ENCODE measurements at places on chromosomes 4 and X.

DNA sequence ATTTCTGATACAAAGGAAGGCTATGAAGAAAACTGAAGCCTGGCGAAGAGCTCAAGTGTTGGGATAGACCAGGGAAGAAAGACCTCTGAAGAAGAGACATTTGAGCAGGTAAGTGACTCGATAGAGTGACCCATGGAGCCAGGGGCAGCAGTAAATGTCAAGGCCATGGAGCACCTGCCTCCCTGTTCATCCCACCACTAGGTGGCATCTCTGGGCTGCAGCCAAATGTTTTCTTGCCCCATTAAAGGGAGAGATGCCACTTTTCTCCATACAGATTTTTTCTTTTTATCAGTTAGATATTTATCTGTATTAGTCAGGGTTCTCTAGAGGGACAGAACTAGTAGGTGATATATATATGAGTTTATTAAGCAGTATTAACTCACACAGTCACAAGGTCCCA lies 4.9 kb upstream of the ZNF81 start:
- peak; percentile 6 for DNase-seq

- DNase-seq = no peak
Observed at GRCh38 chr4:168854350-168854921, 155.6 kb downstream of the CBR4 start.

DNA sequence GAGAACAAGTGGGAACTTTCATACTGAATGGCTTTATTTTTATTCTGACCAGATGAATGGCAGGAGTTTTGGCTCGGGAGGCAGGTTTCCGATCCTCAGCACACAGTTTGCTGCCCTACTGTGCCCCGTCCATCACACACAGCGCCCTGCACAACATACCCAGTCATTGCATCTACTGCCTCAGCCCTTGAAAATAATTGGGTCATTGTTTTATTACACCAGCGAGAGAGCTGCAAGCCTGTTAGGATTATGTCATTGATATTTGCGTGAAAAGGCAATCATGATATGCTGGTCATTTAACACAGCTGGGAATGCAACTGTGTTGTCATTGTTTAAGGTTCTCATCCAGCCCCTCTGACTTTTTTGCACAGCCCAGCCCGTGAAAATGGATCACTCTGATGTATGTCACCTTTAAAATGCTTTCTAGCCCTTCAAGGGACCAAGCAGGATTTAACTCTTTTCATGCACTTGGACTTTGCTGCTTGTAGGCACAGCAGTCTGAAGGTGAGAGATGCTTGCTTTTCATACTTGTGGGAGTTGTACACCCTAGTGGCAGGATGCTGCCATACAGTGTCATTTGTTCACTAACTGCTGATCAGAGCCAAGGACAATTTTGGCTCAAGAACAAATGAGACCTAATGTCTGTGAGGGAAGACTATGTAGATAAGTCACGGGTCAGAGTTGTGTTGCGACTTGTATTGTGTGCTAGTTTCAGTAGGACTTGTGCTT lies 62.3 kb downstream of the RTL9 start:
- no peak for DNase-seq

DNA sequence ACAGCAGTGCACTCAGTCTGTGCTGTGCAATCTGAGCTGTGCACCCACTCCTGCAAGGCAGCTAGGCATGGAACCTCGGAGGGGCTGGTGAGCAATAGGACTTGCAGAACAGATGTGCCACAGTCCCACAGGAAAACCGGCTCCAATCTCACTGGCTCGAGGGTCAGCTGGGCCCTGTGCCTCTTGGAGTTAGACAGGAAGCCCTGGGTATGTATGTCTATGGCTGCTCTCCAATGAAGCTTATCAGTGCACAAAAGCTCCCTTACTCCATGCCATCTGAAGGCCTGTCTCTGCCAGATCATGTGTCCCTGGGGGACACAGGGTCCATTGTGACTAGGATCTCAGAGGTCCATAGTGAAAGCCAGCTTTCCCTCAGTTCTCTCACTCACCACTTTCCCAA lies 335.8 kb downstream of the SH3BGRL start:
- DNase-seq = no peak

DNA sequence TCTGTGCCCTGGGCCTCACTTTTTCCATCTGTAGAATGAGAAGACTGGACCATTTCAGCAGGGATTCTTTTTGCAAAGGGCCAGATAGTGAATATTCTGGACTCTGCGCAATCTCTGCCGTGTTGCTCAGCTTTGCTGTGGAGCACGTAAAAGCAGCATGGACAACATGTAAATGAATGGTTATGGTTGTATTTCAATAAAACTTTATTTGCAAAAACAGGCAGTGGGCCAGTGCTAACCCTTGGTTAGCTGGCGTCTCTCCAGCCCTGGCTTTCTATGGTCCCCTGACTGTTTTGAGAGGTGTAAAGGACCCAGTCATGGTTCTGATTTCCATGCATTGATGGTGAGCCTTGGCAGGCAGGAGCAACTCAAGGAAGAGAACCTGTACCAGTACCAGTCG lies 18.7 kb downstream of the WFS1 start:
- no peak for DNase-seq

DNA sequence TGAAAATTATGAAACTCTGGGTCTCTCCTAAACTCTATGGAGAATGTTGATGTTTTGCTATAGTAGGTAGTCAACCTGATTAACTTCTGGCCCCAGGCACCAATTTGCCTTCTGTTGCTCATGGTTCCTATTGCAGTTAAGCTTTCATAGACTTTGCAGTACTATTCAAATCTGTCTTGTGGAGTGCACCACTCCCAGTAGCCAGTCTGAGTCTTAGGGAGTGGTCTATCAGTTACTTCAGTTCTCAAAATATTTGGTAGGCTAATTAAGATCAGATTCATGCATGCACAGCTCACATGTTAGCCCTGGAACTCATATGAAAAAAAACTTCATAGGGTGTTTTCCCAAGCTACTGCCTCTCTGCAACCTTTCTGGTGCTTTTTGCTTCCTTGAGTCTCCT lies 53.3 kb downstream of the BMP15 start:
- DNase-seq = no peak

- DNase-seq = no peak
Observed at GRCh38 chr4:74675673-74676279, 118.5 kb downstream of the BTC start.

GRCh38 chrX:150084496-150085229 lies 146.4 kb upstream of the EOLA2 start:
- no peak for DNase-seq

GRCh38 chrX:68914479-68914946 lies 85.7 kb downstream of the EFNB1 start:
- DNase-seq = no peak

- no peak for DNase-seq
Observed at GRCh38 chr4:118381902-118382301, 29.1 kb upstream of the PRSS12 start.

DNA sequence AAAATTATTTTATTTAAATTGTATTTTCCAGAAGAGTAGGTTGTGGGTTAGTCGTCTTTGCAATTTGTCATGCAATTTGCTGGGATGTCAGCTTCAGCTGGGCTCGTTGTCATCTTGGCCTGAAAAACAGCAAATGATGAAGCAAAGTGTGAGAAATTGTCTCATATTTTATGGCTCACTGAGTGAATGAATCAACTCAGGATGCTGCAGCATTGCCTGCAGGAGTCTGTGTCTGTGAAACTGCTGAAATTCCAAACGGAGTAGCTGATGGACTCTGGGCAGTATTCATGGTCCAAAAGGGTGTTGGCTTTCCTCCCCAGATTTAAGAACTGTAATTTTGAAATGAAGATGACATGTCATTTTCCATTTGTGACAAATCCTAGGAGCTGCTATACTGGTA lies 37.2 kb downstream of the CXCL8 start:
- DNase-seq = no peak

GRCh38 chr4:4506961-4507360 lies 34.9 kb downstream of the STX18 start:
- no peak for DNase-seq
